Astrocyte (in vitro differentiated cells and primary cell): ENCODE measurements at places on chromosomes 3 and 15.

DNA sequence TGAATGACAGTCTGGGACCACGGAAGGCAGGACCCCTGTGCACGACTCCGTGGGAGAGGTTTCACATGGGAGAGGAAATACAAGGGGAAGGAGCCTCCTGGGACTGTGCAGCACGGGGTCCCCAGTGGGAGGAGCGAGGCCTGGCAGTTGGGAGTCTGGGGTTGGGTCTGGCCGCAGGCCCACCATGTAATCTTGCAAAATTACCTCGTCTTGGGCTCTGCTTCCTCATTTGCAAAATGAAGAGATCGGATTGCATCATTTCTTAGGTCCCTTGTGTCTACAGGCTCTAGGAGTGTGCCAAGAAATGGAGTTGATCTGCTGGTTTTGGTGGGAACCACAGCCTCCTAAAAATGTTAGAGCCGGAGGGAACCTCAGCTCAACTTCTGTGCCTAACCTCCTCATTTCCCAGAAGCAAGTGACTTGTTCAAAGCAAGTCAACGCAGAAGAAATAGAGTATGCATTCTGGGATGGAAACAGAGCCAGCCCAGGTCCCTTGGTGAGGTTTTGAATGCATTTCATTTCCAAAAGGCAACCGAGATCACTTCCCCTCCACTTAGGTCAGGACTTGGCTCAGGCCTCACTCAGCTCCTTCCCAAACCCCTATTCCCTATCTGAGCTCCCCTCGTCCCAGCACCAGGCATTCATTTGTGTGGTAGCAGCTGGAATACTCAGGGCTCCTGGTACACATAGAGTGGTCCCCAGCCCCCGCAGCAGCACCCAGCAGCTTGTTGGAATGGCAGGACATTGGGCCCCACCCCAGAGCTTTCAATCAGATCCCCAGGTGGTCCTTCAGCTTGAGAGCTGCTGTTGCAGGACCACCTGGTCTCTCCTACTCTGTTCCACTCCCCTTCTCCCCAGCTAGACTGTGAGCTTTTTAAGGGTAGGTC, 267.7 kb downstream of the XXYLT1 start:
- no peak for DNase-seq

GRCh38 chr3:168620854-168621253, 525.1 kb upstream of the GOLIM4 start:
- no peak for DNase-seq

DNA sequence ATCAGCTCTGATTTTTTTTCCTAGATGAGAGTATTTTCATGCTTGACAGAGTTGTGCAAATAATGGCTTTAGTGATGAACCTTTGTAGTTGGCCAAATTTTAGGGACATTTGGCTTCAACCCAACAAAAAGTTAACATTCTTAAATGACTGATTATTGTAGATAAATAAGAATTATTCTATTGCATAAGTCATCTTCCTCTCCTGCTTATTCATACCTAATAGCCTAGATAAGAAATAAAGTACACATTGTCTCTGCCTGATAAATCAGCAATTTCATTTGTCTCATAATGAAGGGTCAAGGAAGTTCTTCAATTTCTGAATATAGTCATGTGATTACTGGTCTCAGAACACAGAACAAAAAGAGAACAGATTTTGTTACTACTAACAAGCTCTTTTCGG, 428.9 kb upstream of the IL12A start:
- peak; percentile 10 for DNase-seq

DNA sequence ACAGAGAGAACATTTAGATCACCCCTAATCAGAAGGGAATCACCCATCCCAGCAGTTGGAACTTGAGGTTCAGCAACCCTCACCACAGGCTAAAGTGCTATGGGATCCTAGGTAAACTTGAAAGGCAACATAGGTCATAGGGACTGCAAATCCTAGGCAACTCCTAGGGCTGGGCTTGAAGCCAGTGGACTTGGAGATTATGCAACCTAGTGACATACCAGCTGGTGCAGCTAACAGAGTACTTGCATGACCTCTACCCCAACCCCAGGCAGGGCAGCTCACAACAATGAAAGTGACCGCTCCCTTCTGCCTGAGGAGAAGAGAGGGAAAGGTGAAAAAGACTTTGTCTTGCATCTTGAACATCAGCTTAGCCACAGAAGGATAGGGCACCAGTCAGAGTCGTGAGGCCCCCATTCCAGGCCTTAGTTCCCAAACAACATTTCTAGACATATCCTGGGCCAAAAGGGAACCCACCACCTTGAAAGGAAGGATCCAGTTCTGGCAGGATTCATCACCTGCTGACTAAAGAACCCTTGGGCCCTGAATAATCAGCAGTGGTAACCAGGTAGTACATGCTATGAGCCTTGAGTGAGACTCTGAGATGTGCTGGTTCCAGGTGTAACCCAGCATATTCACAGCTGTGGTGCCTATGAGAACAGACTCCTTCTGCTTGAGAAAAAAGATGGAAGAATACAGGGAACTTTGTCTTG, 37.6 kb upstream of the FBN1 start:
- peak; percentile 36 for DNase-seq

DNA sequence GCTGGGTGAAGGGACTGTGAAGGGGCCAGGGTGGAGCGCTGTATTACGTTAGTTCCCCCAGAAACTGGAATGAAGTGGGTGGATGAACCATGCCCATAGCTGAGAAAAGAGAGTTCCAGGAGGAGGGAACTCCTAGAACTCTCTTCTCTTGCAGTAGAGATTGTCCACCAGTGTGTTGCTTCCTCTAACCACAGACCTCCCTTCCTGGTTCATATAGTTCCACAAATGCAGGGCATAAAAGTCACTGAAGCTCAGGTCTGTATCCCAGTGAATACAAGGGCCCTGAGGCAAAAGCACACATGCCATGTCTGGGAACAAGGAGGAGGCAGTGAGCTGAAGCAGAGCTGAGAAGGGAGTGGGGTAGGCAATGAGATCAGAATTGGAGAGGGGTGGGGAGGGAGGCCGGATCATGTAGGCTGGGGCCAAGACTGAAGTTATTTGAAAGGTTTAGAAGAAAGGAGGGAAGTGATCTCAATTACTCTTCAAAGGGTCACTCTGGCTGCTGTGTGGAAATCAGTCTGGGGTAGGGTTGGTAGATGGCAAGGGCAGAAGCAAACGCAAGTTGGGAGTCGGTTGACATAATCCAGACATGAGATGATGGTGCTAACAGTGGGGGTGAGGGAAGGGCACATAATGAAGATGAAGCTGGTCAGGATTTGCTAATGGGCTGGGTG, 6.5 kb downstream of the A4GNT start:
- peak; percentile 59 for DNase-seq

DNA sequence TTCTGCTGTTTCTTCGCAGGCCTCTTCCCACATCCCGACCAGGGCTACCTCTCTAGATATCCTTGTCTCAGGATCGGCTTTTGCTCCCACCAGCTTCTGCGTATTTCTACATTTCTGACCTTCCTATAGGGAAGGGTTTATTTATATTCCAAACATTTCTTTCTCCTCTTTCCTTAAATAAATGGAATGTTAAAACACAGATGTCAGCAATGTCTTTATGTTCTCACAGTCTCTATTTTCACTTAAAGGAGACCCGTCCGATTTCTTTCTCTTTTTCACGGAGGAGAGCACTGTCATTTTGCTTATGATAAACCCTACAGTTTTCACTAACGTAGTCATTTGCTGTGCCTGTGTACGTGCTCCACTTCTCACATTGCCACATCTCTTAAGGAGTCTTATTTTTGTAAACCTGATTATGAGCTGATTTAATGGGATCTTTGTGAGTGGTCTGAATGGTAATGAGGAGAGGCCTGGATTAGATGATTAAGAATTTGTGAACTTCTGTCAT, 630 bp downstream of the KIF15 start:
- DNase-seq: peak; percentile 1

DNA sequence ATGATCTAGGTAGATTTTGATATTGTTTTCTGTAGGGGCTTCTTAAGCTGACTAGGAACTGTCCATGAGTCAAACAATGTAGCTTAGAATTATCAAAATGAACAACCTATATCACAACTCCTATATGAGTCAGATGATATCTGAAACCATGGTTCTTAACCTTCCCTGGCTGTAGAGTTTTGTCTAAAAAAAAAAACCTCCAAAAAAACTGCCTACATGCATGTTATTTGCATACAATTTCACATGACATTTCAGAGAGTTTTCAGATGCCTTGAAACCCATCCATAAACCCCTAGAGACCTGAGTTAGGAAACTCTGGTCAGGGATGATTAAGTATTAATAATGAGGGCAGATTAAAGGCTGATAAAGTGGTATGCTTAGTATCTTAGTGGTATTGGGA, 157.0 kb downstream of the CHST2 start:
- DNase-seq: no peak

DNA sequence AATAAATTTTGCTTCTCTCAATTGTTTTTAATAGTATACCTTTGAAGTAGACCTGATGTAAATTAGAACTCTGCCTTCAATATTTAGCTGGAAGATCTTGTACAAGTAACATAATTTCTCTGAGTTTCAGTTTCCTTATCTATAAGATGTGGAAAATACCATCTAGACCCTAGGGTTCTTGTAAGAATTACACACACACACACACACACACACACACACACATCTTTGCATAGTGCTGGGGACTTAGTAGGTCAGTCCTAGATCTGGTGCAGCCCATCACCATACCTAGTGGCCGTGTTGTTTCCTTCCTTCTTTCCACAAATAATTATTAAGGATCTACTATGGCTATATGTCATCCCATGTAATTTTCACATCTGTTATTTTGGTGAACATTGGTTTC, 11.0 kb downstream of the TRAT1 start:
- DNase-seq: no peak

DNA sequence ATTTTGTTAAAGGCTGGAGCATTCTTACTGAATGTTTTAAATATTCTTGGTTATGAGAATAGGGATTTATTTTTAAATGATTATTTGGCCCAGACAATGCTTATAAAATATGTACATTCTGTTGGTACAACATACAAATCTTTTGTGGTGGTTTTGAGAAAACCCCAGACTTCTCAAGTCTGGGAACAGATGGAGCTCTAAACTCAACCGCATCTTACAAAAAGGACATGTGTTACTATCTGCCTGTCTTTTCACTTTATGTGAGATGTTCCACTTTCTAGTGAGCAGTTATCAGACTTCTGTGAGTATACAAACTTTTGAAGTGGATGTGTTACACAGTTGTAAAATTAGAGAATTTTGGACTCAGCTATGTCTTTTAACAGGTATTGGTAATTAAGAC, 135.5 kb upstream of the RBMS3 start:
- no peak for DNase-seq

DNA sequence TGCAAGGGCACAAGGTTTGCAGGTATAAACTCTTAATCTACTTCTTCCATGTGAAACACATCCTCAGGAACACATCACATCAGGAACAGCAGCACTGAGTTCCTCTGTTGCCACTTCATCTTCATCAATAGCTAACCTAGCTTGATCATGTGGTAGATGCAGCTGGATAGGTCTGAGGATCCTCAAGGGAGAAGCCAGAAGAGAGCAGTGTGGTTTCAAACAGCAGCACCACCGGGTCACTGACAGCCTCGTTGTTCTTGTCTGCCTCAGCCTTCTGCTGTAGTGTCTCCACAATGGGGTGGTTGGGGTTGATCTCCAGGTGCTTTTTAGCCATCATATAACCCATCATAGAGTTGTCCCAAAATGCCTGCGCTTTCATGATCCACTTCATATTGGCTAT, 58.8 kb downstream of the ADAM10 start:
- no peak for DNase-seq

DNA sequence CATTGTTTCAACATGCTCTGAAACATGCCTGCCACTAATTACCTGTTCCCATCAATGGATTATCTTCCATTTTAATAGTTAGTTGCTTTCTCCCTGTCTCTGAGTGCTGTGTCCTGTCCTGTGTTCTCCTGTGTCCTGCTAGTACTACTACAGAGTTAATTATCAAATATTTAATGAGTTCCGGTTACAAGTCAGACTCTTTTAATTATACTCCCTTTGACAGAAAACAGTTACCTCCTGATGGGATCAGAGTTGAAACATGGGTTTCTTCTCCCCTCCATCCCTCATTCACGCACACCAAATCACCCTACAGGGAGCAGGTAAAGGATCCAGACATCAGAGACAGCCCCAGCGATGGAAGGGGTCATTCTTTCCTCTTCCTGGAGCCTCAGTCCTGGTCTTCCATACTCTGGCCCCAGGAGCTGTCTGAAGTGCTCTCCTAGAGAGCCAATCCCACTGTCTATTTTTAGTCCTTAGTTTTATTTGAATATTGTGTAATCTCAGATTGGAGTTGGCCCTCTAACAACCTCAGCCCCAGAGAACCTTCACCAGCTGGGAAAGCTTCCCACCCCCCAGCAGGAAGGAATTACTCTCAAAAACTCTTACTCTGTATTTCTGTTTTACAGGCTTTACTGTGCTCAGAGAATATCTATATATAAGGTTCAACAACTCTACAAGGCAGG, 137.0 kb upstream of the C2CD4B start:
- DNase-seq: no peak

- peak; percentile 89 for DNase-seq
Observed at GRCh38 chr15:38085931-38086568, 151.6 kb downstream of the TMCO5A start.

GRCh38 chr15:94272251-94272898, 41.0 kb downstream of the MCTP2 start:
- no peak for DNase-seq
